ENCODE measurements at places on chromosomes 13 and 19. TPM values are rescaled to one million over a fixed set of nuclear protein-coding genes. Genes with fewer than 3 reads are reported as not detected.

DNA sequence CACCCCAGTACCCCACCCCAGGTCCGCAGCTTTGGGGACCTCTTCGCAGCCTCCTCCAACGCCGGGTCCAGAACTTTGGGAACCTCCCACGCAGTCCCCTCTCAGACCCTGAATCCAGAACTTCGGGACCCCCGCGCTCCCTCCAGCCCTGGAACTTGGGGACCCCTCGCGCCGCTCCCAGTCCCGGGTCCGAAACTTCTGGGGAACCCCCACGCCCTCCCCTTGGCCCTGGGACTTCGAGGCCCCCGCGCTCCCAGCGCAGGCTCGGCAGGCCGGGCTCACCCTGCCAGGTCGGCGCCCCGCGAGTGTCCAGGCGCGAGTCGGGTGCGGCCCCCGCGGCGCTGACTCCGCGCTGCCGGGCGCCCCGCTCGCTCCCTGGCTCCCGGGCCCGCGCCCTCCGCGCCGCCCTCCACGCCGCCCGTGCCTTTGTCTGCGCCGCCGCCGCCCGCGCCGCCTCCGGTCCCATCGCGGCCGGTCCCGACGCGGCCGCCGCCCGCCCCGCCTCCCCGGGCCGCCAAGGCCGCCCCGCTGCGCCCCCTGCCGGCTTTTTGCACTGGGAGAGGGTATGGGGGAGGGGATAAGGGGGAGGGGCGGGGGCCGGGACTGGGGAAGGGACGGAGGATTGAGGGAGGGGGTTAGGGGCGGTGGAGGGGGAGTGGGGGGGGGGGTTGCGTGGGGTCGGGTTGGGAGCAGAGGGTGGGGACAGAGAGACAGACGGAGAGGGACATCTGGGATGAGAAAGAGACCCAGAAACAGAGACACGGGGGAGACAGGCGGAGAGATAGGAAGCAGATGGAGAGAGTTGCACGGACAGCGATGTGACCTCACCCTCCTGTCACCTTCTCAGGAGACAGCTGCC lies at the start of gene HOMER3:
Gene HOMER3, minus strand, starts transcription at position 449 of the 859 bp plus-strand sequence. CDS start 2,235 bp downstream, outside the sequence.
- no peaks in the 10 kb centered on the region for H3K36me3 ChIP-seq
- DNase-seq = peak; percentile 90
- no peak within 1 kb of the TSS for H3K27ac ChIP-seq
- H3K4me1 ChIP-seq = no peaks in the 10 kb centered on the region
- no peaks in the 10 kb centered on the region for H3K27me3 ChIP-seq

GRCh38 chr13:23622985-23623384 lies 52.8 kb downstream of the TNFRSF19 start:
- H3K27ac ChIP-seq = no peak overlapping the region
- H3K4me3 ChIP-seq = no peak overlapping the region
- no peaks in the 10 kb centered on the region for H3K27me3 ChIP-seq
- no peak for DNase-seq

DNA sequence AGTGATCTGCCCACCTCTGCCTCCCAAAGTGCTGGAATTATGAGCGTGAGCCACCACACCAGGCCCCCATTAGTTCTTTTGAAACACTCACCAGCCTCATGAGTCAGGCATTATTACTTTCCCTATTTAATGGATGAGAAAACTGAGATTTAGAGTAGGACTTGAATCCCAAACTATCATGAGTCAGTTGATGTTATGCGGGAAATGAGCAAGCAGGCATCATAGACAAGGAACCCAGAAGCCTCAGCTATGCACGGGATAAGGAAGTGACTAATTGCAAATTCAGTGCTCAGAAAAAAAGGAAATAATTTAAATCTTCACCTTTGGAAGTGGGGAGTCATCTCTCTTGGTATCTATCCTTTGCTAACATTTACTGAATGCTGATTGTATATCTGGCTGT lies 217.5 kb downstream of the ABCC4 start:
- H3K4me3 ChIP-seq = no peak overlapping the region
- H3K4me1 ChIP-seq = no peaks in the 10 kb centered on the region
- no peaks in the 10 kb centered on the region for H3K36me3 ChIP-seq
- H3K27ac ChIP-seq = no peak overlapping the region

- no peaks in the 10 kb centered on the region for H3K27me3 ChIP-seq
- H3K4me3 ChIP-seq = no peak overlapping the region
- no peaks in the 10 kb centered on the region for H3K4me1 ChIP-seq
- DNase-seq = no peak
- H3K27ac ChIP-seq = no peak overlapping the region
These were observed 30.8 kb upstream of the RFC3 start for GRCh38 chr13:33787051-33787591.

- no peaks in the 10 kb centered on the region for H3K27me3 ChIP-seq
- no peak for DNase-seq
- no peak overlapping the region for H3K4me3 ChIP-seq
- H3K27ac ChIP-seq = no peak overlapping the region
- no peaks in the 10 kb centered on the region for H3K4me1 ChIP-seq
These were observed 65.3 kb downstream of the GPR12 start for GRCh38 chr13:26695360-26695705.

DNA sequence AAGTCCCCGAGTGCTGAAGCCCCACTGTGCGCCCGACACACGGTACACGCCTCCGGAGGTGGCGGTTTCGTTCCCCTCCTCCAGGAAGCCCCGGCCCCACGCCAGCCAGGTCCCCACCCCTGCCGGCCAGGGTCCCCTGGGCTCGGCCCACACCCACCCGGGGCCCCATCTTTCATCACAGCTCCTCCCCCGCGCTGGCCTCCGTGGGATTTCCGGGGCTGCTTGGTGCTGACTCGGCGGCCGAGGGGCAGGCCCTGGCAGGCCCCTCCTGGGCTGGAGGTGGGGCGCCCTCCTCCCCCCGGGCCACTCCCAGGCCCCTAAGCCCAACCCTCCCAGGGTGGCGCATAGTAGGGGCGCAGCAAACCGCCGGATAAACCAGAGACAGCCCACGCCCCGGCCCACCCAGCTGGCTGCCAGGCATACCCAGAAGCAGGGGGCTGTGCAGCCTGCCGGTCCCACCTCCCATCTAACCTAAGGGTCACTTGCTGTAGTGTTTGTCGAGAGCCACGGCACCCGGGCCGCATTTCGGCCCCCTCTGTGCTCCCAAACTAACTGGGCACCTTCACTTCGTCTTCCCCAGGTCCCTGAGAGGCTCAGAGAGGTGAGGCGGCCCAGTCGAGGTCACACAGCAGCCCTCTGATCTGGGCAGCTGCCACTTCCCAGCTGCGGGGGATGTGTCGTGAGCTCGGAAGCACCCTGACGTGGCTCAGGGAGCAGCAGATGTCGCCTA lies 6.6 kb downstream of the ZBTB7A start:
- peak overlapping the region; percentile 73 for H3K27ac ChIP-seq
- H3K4me3 ChIP-seq = no peak overlapping the region
- peaks cover 3% of the 10 kb centered on the region for H3K4me1 ChIP-seq
- no peak for DNase-seq
- no peaks in the 10 kb centered on the region for H3K36me3 ChIP-seq

- H3K27ac ChIP-seq = no peak overlapping the region
- no peaks in the 10 kb centered on the region for H3K27me3 ChIP-seq
- no peak overlapping the region for H3K4me3 ChIP-seq
- no peaks in the 10 kb centered on the region for H3K36me3 ChIP-seq
These were observed 6.5 kb upstream of the HSD17B14 start for GRCh38 chr19:48842789-48843162.

DNA sequence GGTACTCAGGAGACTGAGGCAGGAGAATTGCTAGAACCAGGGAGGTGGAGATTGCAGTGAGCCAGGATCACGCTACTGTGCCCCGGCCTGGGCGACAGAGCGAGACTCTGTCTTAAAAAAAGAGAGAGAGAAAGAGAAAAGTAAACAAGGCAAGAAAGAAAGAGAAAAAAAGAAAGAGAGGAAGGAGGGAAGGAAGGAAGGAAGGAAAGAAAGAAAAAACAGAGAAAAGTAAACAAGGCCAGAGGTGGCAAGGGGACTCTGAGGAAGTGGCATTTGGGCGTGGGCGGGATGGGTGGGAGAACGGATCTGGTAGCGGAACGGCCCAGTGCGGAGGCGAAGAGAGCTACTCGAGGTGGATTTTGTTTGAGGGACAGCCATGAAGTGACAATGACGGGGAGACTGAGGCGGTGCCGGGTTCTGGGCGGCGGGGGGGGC lies 7.5 kb upstream of the ARRDC2 start:
- no peaks in the 10 kb centered on the region for H3K4me1 ChIP-seq
- DNase-seq = no peak
- H3K27me3 ChIP-seq = peaks cover 22% of the 10 kb centered on the region
- no peaks in the 10 kb centered on the region for H3K36me3 ChIP-seq

DNA sequence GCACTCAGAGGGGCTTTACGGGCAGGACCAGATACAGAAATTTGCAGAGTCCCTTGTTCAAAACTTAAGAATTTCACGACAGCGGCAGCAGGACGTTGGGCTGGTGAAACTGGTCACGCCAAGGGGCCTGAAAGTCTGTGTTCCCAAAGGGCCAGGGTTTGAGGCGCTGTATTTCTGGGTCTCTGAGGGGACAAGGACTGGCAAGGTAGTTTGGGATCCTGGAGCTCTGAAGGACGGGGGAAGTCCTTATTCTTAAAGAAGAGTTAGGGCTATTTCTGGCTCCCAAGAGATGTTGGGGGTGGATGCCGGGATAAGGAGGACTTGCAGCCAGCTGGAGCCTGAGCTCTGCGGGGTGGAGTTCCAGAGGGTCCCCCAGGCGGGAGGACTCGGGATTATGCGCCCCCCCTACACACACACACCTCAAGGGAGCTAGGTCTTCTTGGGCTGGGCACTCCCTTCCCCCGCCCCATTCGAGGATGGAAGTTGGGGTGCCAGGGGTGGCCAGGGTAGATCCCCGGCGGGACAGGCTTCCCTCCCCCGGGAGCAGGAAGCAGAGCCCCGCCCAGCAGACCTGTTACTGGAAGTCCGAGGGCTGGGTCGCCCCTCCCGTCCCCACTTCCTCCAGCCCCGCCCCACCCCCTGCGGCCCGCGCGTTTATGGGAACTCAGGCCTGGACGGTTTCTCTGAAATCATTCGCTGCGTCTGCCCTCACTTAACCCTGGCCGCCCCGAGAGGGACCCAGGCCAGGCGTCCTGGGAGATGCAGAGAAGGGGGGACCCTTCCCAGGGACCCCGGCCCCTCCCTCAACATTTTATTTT lies 5.6 kb downstream of the BCL3 start:
- H3K36me3 ChIP-seq = no peaks in the 10 kb centered on the region
- peak overlapping the region; percentile 26 for H3K27ac ChIP-seq
- peak overlapping the region; percentile 22 for H3K4me3 ChIP-seq
- peaks cover 3% of the 10 kb centered on the region for H3K27me3 ChIP-seq
- peak; percentile 87 for DNase-seq
- H3K4me1 ChIP-seq = peaks cover 19% of the 10 kb centered on the region

DNA sequence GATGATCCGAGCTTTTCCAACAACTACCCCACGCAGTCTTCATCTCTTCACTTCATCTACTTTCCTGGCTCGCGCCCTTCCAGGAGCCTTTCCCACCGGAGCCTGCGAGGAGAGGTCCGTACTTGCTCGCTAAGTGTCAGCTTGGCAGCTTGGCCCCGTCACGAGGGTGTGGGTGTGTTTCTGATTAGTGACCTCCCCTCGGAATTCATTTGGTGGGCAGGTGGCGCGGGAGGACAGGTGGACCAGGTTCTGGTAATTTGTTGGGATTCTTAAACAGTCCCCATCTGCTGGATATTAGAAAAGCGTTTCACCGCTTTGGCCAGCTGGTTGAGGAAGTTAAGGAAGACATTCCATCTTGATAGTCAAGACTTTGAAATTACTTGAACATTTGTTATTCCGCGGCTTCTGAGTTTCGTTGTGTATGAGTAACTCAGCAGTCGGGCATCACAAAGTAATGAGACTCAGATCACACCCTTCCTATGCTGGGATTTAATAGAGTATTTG lies 515 bp downstream of the UFM1 start:
- no peaks in the 10 kb centered on the region for H3K27me3 ChIP-seq
- peak overlapping the region; percentile 93 for H3K4me3 ChIP-seq

- no peak overlapping the region for H3K27ac ChIP-seq
- no peak overlapping the region for H3K4me3 ChIP-seq
- H3K27me3 ChIP-seq = no peaks in the 10 kb centered on the region
- H3K36me3 ChIP-seq = no peaks in the 10 kb centered on the region
- DNase-seq = no peak
These were observed 5.1 kb downstream of the TMEM272 start for GRCh38 chr13:51839711-51840540.

DNA sequence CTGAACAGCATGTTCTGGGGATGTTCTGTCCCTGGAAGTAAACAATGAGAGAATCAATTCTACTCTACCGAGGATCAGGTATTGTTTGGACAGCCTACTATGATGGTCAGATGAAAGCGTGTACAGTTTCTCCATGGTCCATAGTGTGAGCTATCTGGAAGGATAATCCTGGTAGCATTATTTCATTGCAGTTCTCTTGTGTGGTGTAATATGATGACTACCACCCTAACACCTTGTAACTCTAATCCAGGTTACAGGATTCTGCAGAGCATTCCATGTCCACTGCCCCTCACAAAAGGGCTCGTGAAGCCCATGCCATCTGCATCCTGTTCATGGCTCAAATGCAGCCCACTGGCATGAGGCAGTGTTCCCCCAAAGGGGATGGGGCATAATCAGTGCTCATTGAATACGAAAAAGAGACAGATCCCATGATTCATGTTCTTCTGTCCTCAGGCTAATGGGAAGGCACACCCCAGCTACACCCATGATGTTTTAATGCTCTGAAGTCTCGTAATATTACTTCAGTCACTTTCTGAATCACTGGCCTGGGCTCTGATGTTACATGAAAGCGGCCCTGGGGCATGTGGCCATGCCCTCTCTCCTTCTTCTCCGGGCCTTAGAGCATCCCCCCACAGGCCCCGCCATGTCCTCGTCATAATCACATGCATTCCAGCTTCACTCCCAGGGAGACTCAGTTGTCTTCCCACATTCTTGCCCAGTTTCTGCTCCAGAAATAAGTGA lies 68.4 kb downstream of the HSPH1 start:
- H3K27ac ChIP-seq = no peak overlapping the region
- no peaks in the 10 kb centered on the region for H3K36me3 ChIP-seq
- no peaks in the 10 kb centered on the region for H3K27me3 ChIP-seq
- H3K4me1 ChIP-seq = no peaks in the 10 kb centered on the region
- no peak for DNase-seq
- H3K4me3 ChIP-seq = no peak overlapping the region

ZNF329 gene
- total RNA-seq = 29.6 TPM

IL17D gene
- 28.5 TPM for total RNA-seq

ADGRE1 gene
- not detected for total RNA-seq

PRODH2 gene
- total RNA-seq = not detected

CBARP gene
- total RNA-seq = 29.1 TPM

ACP7 gene
- total RNA-seq = not detected

TMEM38A gene
- total RNA-seq = 28.3 TPM

EHD2 gene
- total RNA-seq = 2.1 TPM

NKPD1 gene
- 1.1 TPM for total RNA-seq

RBM26 gene
- 26.7 TPM for total RNA-seq

CFAP97D2 gene
- not detected for total RNA-seq

ZNF419 gene
- total RNA-seq = 36.2 TPM

ZNF492 gene
- total RNA-seq = not detected

Data from cardiac muscle cell (in vitro differentiated cells and primary cell).